Suppressor macrophage (primary cell): ENCODE measurements at places on chromosomes 2 and 18.

GRCh38 chr2:125852364-125852763 is 803.6 kb upstream of the GYPC start:
- DNase-seq, result no peak

GRCh38 chr2:217741381-217741955 is 261.3 kb downstream of the TNS1 start:
- DNase-seq, result no peak

DNA sequence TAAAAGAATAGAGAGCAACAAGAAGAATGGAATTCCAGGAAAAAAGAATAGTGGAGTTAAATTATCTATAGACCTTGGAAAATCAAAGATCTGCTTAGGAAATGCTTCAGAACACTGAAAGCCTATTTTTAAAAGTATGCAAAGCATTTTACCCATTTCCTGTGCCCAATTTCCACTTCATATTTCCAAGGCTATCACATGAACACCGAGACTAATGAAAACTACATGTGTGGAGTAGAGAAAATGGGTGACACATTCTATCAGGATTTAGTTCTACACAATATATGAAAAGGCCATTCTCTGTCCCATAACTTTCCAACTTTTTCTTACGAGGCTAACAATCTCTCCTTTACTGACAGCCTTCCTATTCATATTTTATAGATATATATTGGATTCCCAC is 279.4 kb downstream of the CCDC178 start:
- no peak for DNase-seq

GRCh38 chr2:62573137-62573731 is 67.2 kb upstream of the TMEM17 start:
- no peak for DNase-seq

DNA sequence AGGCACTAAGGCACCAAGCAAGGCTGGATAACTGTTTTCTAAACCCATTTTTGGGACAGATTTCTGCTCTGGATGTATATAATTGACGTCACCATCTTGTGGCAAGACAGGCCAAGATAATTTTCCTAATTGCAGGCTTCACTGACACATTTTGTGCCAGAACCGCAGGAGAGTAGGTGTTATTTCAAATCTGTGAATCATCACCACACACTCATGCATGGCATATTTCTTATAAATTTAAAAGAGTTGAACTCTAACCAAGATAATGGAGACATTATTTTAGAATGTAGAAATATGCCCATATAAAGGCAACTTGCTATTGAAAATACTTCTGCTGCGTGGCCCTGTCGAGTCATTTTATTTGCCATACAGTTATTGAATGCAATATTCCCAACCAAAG is 68.3 kb upstream of the ACYP2 start:
- DNase-seq, result no peak

DNA sequence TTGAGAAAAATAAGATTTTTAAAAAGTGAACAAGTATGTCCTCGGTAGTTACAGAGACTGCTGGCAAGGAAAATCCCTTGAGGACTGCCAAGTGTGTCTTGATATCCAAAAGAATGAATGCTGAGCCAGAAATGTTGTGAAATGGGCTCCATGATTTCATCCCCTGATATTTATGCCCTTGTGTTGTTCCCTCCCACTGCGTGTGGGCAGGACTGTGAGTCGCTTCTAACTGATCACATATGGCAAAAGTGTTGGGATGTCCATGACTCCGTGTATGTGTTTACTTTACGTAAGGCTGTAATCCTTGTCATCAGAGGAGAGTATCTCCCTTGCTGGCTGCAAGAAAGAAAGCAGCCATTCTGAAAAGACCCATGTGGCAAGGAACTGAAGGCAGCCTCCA is 285.1 kb downstream of the SS18 start:
- DNase-seq, result peak; percentile 7

DNA sequence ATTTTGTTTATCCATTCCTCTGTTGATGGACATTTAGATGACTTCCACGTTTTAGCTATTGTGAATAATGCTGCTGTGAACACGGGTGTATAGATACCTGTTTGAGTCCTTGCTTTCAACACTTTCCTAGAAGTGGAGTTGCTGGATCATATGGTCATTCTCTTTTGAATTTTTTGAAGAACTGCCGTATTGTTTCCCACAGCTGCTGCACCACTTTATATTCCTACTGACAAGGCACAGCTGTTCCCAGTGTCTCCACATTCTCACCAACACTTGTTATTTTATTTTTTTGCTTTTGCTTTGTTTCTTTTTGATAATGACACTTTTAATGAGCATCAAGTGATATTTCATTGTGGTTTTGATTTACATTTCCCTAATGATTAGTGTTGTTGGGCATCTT is 41.4 kb upstream of the KCNJ13 start:
- DNase-seq, result no peak

DNA sequence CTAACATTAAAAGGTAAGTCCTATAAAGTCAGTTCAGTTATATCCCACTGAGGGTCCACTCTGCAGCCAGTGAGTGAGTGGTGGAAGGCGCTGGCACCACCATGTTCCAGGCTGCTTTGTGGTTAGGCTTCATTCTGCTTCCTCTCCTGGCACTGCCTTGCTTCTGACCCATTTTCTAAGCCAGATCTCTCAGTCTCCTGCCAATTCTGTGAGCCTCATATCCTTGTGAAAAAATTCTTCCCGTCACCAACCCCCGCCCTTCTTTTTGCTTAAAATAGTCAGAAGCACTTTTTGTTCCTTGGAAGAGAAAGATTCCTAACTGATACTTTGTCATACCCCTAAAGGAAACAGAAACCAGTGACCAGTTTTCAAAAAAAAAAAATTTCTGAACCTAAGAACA is 139.8 kb upstream of the NCK2 start:
- no peak for DNase-seq

GRCh38 chr2:46504685-46505471 is 25.5 kb downstream of the TMEM247 start:
- DNase-seq, result no peak

- DNase-seq, result peak; percentile 26
These were observed 966 bp downstream of the ADCY3 start for GRCh38 chr2:24919037-24919505.

DNA sequence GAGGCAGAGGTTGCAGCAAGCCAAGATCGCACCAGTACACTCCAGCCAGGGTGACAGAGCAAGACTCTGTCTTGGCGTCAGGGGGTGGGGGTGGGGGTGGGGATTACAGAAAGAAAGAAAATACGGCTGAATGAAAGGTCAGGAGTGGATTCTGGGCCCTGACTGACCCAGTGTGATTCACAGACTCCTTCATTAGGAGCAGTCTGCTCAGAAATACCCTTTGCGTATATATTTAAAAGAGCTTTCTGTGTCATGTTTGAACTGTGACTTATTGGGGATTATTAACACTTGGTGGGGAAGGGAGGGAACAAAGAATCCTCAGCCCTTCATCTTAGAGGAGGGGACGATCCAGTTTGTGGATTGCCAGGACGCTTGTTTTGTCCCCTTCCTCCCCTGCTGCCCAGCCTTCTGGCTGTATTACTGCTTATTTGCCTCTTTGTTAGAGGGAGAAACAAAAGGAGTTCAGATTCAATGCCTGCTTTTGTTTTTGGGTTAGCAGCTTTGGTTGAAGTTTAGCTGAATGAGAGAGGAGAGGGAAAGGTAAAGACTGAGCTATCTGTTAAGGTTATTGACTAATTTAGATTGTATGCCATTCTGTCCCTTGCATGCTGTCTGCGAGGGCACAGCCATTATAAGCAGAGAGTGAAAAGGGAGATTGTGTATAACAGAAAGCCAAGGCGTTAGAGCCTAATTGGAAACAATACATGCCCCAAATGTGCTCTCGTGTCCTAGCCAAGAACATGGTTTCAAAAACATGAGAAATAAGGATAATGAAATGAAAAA is 118.3 kb downstream of the FMNL2 start:
- DNase-seq, result no peak

- DNase-seq, result peak; percentile 17
These were observed 89.0 kb downstream of the LPIN1 start for GRCh38 chr2:11835403-11835802.

- peak; percentile 42 for DNase-seq
These were observed 56.0 kb upstream of the RAB6C start for GRCh38 chr2:129923265-129924091.

- DNase-seq, result no peak
These were observed 95.4 kb downstream of the FHOD3 start for GRCh38 chr18:36392979-36393287.

GRCh38 chr2:238158509-238159070 is at the start of gene ERFE:
ERFE (plus strand) TSS chr2:238158970; CDS start chr2:238159008, 38 bp downstream.
- DNase-seq, result peak; percentile 71

- no peak for DNase-seq
These were observed 233.2 kb downstream of the SLC8A1 start for GRCh38 chr2:40218679-40219078.

DNA sequence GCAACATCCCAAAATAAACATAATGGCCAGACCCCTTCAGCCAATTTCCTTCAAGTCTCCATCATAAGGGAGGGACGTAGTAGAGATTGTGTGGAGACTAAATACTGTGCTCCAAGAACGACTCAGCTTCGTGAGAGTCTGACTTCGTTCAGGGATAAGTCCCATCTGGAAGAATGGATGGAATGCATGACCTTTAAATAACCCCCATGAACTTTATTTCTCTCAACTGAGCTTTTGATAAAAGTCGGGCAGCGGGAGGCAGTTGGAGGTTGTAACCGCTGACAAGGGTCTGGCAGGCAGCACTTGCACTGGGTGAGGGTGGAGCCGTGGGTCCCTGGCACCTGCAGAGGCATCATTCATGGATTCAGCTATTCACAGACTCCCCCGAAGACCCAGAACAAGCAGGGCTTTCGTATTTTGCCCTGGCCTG is 115.9 kb downstream of the ZFP36L2 start:
- no peak for DNase-seq

- DNase-seq, result no peak
These were observed 12.3 kb downstream of the GYPC start for GRCh38 chr2:126668254-126668653.

DNA sequence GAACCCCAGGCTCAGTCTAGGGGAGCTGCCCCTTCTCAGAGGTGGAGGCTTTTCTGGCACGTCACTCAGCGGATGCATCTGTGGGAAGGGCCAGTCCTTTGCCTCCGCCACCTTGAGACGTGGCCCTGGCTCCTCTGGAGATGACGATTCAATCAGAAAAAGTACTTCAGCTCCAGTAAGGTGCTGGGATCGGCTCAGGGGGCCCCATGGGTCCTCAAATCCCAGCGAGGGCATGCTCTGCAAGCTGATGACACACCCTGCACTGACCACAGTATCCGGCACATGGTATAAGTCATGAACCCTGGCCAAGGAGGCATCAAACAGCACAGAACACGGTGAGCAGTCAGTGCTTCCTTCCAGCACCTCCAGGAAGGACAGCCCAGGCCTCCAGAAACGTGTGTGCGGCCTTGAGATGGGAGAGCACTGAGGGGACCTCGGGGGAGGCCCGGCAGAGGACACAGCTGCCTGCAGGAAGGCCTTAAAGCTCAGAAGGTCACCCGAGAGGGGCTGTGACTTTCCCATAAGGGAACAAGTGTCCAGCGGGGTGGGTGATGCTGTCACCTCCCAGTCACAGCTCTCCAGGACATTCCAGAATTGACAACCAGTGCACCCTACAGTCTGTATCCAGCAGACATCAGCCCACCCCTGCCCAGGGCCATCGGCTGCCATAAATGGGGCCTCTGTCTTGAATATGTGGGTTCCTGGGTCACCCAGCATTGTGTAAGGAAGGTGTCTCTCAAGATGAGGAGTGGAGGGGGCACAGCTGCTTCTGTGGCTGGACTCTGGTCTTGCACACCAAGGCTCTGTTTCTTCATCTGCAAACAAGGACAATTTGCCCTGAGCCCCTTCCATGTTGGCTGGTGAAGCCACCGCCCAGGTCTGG is 205.8 kb downstream of the NDUFA10 start:
- no peak for DNase-seq

DNA sequence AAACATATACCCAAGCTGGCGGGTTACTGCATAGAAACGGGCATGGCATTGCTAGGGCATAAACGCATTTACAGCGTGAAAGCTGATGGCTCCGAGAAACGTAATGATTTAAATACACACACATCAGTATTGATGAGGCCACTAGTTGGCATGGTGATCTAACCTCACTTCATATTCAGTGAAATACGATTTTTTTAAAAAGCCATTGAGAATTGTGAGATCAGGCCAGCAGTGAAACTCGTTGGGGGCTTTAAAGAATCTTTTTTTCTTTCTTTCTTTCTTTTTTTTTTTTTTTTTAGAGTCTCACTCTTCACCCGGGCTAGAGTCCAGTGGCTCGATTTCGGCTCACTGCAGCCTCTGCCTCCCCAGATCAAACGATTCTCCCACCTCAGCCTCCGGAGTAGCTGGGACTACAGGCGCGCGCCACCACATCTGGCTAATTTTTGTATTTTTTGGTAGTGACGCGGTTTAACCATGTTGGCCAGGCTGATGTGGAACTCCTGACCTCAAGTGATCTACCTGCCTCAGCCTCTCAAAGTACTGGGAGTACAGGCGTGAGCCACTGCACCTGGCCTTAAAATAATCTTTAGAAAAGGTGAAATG is 2.4 kb upstream of the SMAD7 start:
- DNase-seq, result no peak

- DNase-seq, result no peak
These were observed 20.1 kb downstream of the ARL4C start for GRCh38 chr2:234476766-234477165.

DNA sequence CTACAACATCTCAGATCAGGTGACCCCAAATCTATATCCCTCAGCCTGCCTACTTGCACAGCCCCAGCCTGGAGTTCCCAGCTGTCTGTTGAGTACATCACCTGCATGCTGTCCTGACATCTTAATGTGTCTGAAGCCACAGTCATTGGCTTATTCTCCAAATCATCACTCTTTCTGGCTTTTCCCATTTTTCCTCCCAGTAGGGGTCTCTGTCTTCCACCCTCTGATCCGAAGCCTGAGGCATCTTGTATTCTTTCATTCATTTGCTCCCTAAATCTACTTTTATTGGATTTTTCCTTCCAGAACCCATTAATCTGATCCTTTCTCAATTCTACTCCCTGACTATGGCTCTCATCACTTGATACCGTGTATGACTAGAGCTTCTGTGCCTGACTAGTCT is 332.9 kb upstream of the DCC start:
- DNase-seq, result no peak

- DNase-seq, result peak; percentile 42
These were observed 77.8 kb upstream of the ARHGAP15 start for GRCh38 chr2:143051465-143051864.

GRCh38 chr2:125652280-125652679 is 1003.7 kb upstream of the GYPC start:
- no peak for DNase-seq

DNA sequence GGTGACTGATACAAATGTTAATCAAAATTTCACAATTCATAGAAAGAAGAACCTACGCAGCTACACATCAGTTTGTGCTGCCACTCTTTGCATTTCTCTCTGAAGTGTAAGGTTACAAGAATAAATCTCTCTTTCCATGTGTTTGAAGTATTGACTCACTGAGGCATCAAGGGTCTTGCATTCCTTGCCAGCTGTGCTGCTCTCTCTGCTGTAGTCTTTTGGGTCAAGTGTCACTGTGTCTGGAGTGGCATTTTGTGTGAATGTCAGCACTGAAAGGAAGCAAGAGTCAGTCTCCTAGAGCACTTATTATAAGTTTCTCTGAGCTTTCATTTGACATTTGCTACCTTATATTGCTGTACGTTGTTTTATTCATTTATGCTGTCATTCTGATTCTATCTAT is 1696.1 kb upstream of the LRRTM1 start:
- no peak for DNase-seq

DNA sequence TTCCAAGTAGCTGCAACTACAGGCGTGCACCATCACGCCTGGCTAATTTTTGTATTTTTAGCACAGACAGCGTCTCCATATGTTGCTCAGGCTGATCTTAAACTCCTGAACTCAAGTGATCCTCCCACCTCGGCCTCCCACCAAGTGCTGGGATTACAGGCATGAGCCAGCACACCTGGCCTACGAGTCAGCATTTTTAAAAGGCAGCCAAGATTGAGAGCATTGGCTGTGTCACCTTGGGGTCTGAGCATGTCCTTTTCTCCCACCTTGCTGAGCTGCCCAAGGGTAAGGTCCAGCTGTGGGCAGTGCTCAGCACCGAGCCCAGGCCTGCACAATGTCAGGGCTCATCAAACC is 142.8 kb upstream of the LMAN1 start:
- no peak for DNase-seq
